ENCODE measurements at places on chromosomes 16 and 17. TPM values are rescaled to one million over a fixed set of nuclear protein-coding genes. Genes with fewer than 3 reads are reported as not detected.

DNA sequence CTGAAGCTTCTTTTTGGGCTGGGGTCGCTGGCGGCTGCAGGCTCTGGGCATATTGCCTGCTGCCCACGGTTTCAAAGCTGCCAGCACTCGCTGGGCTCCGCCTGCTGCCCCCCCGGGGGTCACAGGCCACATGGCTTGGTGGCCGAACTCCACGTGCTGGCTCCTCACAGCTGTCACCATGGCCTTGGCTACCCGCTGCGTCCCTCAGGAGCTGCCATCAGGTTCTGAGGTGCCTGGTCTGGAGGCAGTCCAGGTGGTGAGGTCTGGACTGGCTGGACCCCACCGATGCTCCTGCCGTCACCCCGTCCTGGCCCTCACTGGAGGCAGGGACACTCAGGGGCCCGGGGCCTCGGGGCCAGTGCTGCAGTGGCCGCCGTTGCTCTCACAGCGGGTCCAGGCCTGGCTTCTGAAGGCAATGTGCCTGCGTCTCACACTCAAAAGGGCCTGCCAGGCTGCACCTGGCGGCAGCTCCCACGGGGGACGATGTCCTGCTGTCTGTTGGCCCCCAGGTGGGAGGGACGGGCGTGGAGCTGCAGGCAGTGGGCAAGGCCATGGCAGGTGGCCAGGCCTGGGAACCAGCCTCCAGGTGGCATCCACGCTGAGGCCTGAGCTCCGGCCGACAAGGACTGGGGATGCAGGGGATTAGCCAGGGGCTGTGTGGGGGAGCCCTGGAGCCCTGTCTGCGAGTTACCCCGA lies 13.3 kb downstream of the CAPN15 start:
- H3K27ac ChIP-seq: no peak overlapping the region
- no peak for DNase-seq
- H3K27me3 ChIP-seq: no peaks in the 10 kb centered on the region
- H3K4me3 ChIP-seq: no peak overlapping the region
- H3K36me3 ChIP-seq: no peaks in the 10 kb centered on the region
- H3K4me1 ChIP-seq: no peaks in the 10 kb centered on the region

PSMC3IP gene
- 30.9 TPM for total RNA-seq

DNA sequence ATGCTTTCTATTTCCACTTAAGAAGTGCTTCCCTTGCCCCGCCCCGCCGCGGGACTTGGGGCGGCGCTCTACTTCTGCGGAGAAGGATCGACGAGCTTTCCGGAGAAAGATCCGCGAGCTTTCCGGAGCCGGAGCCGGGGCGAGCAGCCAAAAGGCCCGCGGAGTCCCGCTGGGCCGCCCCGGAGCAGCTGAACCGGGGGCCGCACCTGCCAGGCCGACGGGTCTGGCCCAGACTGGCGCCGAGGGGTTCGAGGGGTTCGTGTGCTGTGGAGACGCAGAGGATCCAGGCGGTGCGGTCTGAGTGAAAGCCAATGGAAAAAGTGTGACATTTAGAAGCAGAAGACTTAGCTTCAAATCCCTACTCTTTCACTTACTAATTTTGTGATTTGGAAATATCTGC lies 50.8 kb downstream of the TBC1D26 start:
- H3K36me3 ChIP-seq: no peaks in the 10 kb centered on the region
- H3K27ac ChIP-seq: no peak overlapping the region
- H3K27me3 ChIP-seq: peaks cover 3% of the 10 kb centered on the region
- no peaks in the 10 kb centered on the region for H3K4me1 ChIP-seq

GRCh38 chr17:48179071-48179945 lies 71.7 kb downstream of the SNX11 start:
- no peaks in the 10 kb centered on the region for H3K36me3 ChIP-seq
- peaks cover 21% of the 10 kb centered on the region for H3K4me1 ChIP-seq
- H3K27ac ChIP-seq: peak overlapping the region; percentile 54
- no peaks in the 10 kb centered on the region for H3K27me3 ChIP-seq

DNA sequence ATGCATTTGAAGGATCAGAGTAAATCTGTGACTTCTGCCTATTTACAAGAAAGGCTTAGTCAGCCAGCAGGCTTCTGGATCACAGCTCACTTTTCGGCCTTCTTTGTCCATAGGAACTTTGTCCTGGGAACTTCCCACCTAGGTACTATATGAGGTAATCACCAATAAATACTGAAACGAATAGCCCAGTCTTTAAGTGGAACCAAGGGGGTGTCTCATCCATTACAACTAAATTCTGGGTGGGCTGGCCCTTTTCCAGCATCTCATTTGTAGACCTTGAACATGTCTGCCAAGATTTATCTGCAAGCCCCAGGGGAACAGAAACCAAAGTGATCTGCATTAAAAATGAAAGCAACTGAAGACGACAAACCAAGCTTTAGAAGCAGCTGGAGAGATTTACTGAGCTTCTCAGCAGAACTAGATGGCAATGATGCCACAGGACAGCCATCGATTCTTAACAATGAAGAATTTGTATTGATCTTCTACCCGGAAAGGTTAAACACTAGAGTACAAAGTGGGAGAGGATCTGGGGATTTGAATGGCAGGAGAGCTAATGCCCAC lies 55.5 kb downstream of the SNX11 start:
- peak; percentile 91 for DNase-seq
- H3K36me3 ChIP-seq: no peaks in the 10 kb centered on the region
- H3K4me3 ChIP-seq: peak overlapping the region; percentile 24
- no peaks in the 10 kb centered on the region for H3K27me3 ChIP-seq
- peaks cover 20% of the 10 kb centered on the region for H3K4me1 ChIP-seq

- H3K27me3 ChIP-seq: no peaks in the 10 kb centered on the region
- no peak overlapping the region for H3K4me3 ChIP-seq
- H3K4me1 ChIP-seq: peaks cover 46% of the 10 kb centered on the region
- DNase-seq: no peak
- no peak overlapping the region for H3K27ac ChIP-seq
These were observed 3.3 kb downstream of the ZNF598 start for GRCh38 chr16:2006317-2006716.

OSGIN1 gene
- total RNA-seq: 2.4 TPM

GRCh38 chr16:84577034-84577803 lies 40.7 kb downstream of the COTL1 start:
- no peak overlapping the region for H3K4me3 ChIP-seq
- no peak overlapping the region for H3K27ac ChIP-seq
- H3K27me3 ChIP-seq: no peaks in the 10 kb centered on the region

GRCh38 chr16:55506708-55507107 lies 2.2 kb upstream of the LPCAT2 start:
- no peak overlapping the region for H3K4me3 ChIP-seq
- H3K36me3 ChIP-seq: no peaks in the 10 kb centered on the region
- no peaks in the 10 kb centered on the region for H3K27me3 ChIP-seq

DNA sequence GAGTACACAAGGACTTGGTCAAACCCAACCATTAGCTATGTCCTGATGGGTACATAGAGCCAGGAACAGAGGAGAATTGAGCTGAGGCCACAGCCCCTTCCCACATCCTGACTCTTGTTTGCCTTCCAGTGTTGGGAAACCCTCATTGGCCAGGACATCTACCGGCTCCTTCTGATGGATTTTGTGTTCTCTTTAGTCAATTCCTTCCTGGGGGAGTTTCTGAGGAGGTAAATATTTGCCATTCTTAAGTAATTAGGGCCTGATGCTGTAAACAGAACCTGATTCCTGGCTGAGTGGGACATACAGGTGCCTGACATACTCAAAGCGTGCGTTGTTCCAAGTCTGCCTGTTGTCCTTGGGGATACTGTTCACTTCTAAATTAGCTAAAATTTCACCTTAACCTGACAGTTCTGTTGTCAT lies 42.6 kb downstream of the GDE1 start:
- H3K4me3 ChIP-seq: no peak overlapping the region
- no peak overlapping the region for H3K27ac ChIP-seq
- H3K36me3 ChIP-seq: no peaks in the 10 kb centered on the region
- no peaks in the 10 kb centered on the region for H3K27me3 ChIP-seq

CDRT15 gene
- not detected for total RNA-seq

All from A673 (cell line).